ENCODE measurements at places on chromosomes 7 and 10.

- DNase-seq: peak; percentile 13
These were observed 59.2 kb downstream of the SLC16A12 start for GRCh38 chr10:89476150-89476549.

DNA sequence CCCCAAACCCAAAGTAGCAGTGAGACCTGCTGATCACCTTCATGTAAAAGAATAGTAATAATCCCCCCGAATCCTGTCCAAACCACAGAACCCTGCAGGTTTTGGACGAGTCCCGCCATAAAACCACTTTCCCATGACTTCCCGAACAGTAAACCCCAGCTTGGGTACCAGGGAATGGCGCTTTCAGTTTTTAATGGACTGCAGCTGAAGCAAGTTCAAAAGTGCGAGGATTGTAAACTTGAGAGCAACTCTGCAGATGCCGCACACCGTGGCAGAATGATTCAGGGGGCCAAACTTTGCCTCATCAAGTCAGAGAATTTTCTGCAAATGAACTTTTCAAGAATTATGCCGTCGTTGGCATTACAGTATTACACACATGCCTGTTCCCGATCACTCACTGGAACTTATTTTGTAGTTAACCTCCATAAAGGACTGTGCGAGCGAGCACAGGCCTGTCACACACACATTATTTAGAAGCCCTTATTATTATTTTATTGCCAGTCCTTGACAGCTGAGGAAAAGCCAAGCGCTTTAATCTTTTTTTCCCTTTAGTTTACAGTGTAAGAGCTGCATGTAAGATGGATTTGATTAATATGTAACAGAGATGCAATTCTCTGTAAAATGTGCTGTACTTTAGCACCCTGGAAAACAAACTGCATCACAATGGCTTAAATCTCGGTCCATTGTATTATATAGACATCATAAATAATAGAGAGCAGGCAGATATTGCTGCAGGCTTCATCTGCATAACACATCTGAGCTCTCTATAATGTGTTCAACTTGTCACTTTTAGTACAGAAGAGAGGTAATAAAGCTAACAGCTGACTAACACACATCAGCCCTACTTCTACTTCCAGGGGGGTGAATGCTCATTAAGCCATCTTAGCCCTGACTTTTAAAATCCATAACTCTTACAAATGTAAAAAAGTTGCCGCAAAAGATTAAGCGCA lies 493.5 kb upstream of the GALNT17 start:
- DNase-seq: no peak

GRCh38 chr10:88082391-88082790 lies 219.0 kb downstream of the PTEN start:
- no peak for DNase-seq

DNA sequence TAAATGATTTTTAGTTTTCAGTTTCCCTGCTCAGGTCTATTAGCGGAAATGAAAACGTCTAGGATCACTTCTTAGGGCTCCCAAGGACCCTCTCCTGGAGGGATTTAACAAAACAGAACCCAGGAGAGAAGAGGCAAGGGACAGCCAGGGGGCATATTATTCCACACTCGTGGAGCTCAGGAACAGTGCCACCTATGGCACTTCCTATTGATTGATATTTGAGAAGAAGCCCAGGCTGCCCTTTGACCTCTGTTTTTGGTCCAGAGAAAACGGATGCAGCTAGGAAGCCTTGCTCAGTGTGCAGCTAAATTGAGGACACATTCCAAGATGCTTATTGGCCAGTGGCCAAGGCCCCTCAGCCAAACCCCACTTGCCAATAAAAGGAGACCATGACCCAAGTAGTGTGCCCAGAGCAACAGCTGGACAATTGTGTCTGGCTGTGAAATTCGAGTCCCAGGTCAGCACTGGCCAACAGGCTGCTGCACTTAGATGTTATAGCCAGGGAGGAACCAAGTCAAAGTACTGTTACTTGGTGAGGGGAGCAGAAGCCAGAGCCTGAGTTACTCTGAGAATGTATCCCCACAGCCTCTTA lies 24.0 kb upstream of the GPNMB start:
- DNase-seq: no peak

DNA sequence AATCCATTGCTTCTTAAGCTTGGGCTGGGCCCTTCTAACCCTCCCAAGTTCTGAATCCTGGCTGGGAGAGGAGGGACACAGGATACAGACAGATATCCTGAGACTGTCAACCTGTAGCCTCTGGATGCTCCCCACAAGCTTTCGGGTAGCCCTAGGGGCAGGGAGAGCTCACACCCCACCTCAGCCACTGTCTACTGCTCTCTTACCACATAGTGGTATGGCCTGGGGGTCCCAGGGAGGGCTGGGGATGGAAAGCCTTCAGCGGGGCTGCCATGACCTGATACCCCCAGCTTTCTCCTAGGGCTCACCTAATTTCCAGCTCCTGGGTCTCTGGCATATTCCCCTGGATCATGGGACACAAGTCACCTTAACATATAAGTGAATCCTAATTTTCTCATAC lies 25.1 kb downstream of the CRHR2 start:
- no peak for DNase-seq

- no peak for DNase-seq
These were observed 30.9 kb downstream of the SORCS1 start for GRCh38 chr10:107133656-107134055.

GRCh38 chr7:23467291-23467805 lies 2.9 kb downstream of the IGF2BP3 start:
- DNase-seq: no peak

DNA sequence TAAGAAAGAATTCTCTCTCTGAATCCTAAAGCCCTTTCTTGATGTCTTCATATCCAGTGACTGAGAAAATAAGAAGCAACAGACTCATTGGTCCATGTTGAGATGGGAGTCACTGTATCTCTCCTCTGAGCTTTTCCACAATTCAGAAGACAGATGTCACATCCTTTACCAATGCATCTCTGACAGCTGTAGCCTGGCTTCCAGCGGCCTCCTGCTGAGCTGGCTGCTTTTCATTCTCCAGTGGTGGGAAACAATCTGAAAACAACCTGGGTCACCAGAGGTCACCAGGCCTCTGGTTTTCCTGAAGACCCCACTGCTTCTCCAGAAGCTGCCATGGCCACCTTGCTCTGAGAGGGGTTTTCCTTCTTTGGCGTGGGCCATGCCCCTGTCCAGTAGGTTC lies 18.3 kb upstream of the RPA3 start:
- no peak for DNase-seq

- DNase-seq: peak; percentile 28
These were observed 200.3 kb downstream of the CACNB2 start for GRCh38 chr10:18340496-18341051.

- no peak for DNase-seq
These were observed 194.9 kb downstream of the ETV1 start for GRCh38 chr7:13794581-13794980.

DNA sequence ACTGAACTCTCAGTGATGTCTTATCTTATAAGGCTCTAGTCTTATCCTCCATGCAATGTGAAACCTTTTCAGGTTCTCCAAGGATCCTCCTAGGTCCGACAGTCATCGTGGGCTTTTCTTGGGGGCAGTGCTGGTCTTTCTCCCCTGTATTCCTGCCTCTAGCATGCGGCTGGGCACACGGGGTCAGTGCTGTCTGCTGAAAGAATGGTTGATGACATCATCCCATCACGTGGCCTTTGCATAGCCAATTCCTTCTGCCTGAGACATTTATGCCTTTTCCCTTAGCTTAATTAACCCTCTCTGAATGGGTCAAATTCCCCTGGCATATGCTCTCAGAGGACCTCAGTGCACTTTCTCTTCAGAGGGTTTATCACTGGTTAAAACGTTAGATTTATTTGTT lies 27.0 kb upstream of the KCNK18 start:
- DNase-seq: peak; percentile 32
